ENCODE measurements at places on chromosomes 3 and 15.

DNA sequence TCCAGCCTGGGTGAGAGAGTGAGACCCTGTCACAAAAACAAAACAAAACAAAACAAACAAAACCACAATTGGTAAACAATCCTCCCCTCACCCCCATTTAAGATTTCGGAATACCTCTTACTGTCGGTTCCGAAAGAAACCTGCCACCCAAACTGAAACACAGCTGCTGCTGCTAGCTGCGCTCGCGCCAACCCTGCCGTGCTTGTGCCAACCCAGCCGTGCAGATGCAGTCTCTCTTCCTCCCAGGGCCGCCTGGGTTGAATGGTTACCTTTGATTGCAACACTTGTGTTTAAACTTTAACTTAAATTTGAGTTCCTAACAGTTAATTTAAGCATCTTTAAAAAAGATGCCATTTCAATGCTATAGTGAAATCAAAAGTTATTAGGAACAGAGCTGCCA is 28.5 kb upstream of the SPTBN5 start:
- DNase-seq, result no peak

GRCh38 chr3:4571690-4572334 is 78.7 kb downstream of the ITPR1 start:
- DNase-seq, result no peak

GRCh38 chr3:45024542-45025255 is 1.4 kb upstream of the CLEC3B start:
- no peak for DNase-seq

- DNase-seq, result no peak
These were observed 44.0 kb upstream of the SEMA6D start for GRCh38 chr15:47673232-47673761.
